SHP77 treated with DMSO at 0.1 percent for 48 hours (cell line): ENCODE measurements at places on chromosomes 11 and 22.

- no peak for DNase-seq
Measured at GRCh38 chr11:61756452-61757212, 4.2 kb downstream of the MYRF start.

DNA sequence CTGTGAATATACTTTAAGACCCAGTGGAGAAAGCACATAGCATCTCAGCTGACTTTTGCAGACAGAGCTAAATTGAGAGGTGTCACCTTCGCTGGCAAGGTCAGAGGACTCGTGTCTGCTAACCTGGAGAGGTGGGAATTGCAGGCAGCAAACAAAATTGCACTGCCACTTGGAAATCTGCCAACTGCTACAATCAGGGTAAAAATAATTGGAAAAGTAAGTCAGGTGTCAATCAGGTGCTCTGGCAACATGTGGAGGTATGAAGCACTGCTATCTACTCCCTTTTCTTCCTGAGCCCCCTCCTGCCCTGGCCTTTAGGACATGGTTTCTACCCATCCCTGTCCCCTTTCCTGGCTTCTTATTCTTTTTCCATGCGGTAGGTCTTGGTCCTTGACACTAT, 24.1 kb upstream of the LRRC55 start:
- DNase-seq: no peak

GRCh38 chr11:93244018-93244417, 46.2 kb upstream of the SLC36A4 start:
- no peak for DNase-seq

DNA sequence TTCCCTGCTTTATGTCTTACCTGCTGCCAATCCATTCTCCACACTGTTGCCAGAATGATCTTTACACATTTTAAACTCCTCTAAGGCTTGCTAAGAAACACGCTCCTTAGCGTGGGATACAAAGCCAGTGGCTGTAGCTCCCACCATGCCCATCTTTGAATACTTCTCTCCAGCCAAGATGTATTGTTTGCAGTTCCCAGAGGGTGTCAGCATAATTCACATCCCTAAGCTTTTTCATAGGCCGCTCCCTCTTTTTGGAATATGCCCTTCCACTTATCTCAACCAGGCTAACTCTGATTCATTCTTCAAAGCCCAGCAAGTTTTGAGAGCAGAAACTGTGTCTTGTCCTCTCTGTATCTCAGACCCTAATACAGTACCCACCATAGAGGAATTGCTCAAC, 8.1 kb upstream of the UPK2 start:
- no peak for DNase-seq

- DNase-seq: no peak
Measured at GRCh38 chr11:120383518-120384155, 47.4 kb downstream of the ARHGEF12 start.

DNA sequence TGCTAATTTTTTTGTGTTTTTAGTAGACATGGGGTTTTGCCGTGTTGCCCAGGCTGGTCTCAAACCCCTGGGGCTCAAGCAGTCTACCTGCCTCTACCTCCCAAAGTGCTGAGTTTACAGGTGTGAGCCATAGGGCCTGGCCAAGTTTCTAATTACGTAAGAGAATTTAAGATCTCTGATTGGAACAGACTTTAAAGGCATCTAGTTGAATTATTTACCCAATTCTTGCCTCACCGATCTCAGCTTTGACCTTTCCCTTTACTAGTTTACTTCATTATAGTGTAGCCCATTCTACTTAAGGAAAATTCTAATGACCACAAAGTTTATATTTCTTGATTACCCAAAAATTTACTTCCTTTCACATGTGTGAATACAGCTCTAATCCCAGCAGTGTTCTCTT, 81.6 kb downstream of the YAP1 start:
- DNase-seq: no peak

DNA sequence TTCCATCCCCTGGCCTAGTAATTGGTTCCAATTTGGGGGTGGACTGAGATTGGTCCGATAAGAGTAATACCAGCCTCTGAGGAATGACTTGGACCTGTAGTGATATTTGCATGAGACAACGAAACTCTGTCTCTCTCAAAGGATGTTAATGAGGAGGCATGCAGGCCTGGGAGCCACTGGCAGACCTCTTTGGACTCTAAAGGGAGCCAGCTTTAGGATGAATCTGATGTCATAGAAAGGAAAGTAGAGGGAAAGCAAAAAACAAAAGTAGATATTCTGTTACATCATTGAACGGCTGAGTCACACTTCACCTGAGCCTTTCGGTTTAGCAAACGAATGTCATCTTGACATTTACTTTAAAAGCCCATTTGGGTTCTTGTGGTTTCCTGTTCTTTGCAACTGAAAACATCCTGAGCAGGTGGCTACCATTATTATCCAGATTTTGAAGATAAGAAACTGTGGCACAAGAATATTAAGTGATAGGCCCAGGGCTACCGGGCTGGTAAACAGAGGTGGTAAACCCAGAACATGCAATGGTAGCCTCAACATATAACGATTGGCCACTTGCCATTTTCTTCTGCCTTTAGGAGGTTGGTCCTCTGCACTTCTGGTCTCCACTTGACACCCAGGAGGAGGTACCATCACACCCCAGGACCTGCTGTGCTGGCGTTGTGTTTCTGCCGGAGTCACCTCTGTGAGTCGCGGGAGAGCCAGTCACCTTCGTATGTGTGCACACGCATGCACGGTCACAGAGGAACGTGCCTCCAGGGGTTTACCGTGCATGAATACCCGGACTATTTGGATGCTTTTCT, 42.7 kb downstream of the RTL6 start:
- peak; percentile 4 for DNase-seq

DNA sequence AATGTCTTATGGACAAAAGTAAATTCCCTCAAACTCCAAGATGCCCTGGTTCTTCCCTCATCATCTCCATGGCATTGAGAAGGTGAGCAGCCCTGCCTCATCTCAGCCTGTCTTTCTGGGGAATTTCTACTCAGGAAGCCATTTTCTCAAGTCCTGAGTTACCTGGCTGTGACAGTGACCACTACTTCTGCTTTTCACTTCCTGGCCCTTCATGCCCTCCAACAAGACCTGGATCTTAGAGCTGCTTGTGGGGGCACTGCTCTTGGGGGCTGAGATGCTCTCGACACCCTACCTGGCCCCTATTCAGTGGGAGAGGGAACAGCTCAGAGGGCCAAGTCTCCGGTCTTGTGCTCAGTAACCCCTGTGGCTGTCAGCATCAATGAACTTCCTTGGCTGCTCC, 5.5 kb upstream of the IGSF22 start:
- no peak for DNase-seq

GRCh38 chr22:24805790-24806662, at the start of gene SGSM1:
Gene SGSM1, plus strand, starts transcription at chr22:24806211. Its CDS starts 115 bp downstream, at chr22:24806326.
- peak; percentile 15 for DNase-seq

- no peak for DNase-seq
Measured at GRCh38 chr11:29934115-29934638, 82.7 kb downstream of the KCNA4 start.

DNA sequence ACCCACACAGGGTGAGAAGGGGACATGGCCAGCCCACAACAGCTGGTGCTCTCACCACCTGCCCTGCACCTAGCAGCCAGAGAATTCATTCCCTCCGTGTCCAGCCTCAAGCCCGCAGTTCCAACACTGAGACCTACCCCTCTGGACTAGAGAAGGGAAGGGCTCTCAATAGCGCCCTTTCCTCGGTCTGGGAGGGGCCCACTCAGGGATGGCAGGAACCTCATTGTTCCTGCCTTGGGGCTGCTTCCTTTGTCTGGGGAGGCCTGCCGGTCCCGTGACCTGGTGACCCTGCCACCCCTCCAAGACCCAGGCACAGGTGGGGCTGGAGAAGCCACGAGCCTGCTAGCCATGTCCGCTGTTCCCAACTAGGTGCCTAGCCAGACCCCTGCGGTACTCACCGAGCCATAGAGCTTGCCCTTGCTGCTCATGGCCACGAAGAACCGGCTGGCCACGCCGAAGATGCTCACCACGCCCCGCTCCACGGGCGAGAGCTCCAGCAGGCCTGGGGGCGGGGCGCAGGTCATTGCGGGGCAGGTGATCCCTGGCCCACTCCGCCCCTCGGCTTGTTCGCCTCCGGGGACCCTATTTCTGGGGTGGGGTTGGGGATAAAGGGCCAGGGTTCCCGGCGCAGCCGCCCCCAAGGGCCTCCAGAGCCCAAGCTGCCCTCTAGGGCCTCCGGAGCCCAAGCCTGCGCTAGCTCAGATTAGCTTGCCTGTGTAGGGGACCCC, 1.4 kb downstream of the FGF4 start:
- no peak for DNase-seq

GRCh38 chr11:47189100-47189834, 3.0 kb upstream of the PACSIN3 start:
- no peak for DNase-seq

GRCh38 chr11:128416976-128417375, 170.4 kb downstream of the ETS1 start:
- DNase-seq: no peak

GRCh38 chr11:91972665-91973266, 251.9 kb upstream of the FAT3 start:
- DNase-seq: no peak

- DNase-seq: no peak
Measured at GRCh38 chr22:25875461-25875860, 133.5 kb downstream of the MYO18B start.

DNA sequence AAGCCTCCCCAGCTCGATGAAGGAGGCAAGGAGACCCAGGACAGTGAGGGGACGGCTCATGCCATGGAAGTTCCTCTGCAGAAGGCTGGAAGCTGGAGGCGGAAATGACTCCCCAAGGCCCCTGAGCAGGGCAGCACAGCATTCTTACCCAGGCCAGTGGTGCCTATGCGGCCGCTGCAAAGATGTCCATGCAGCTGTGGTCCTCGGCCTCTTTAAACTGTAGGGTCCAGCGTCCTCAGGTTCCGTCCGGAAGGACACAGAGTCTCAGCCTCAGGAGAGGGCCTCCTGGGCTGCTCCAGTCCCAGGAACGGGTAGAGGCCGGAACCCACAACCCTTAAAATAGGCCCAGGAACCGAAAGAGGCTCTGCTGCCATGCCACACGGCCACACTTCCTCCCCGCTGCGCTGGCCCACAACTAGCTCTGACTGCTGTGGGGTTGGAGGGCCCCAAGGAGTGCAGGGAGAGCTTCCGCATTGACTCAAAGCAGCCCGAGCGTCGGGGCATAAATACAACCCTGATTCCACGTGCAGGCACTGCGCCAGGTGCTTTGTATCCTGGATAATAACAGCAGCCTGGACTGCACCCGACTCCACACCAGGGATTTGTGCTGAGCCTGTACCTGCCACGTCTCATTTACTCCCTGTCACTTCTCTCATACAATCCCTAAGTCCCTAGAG, 5.5 kb downstream of the KIAA0930 start:
- no peak for DNase-seq

DNA sequence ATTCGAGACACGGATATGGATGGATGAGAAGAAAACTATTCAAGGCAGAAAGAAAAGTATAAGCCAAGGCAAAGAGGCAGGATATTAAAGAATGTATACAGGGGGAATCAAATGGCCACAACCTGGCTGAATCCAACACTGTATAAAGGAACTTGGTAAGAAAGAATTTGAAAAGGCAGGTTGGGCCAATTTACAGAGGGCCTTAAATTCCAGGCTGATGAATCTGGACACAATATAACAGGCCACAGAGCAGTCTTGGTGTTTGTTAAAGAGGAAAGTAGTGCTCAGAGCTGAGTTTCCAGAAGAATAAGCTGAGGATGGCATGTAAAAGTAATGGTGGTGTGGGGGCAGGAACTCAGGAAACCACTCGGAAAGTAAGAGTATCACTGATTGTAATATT, 72.3 kb upstream of the POU2AF2 start:
- no peak for DNase-seq

DNA sequence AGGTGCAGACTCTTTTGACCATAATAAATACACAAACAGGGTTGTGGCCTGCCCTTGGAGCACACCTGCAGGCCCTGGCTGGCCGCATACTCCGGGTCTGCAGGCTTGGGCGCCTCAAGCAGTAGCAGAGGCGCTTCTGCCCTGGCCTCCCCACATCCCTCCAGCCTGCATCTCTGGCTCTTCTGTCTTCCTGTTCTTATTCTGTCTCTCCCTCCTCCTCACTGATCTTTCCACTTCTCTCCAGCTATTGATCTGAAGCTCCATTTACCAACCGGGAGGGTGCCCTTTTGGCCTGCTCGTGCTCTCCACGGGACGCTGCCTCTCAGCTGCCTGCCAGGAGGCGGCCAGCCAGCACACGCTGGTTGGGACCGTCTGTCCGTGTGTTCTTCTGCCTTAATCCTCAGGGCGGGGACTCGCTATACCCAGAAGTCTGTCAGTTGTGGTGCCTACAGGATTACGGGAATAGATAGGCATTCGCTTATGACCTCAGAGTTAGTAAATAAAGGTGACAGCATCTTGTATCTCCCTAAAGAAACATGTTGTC, 5.2 kb downstream of the UPB1 start:
- no peak for DNase-seq

DNA sequence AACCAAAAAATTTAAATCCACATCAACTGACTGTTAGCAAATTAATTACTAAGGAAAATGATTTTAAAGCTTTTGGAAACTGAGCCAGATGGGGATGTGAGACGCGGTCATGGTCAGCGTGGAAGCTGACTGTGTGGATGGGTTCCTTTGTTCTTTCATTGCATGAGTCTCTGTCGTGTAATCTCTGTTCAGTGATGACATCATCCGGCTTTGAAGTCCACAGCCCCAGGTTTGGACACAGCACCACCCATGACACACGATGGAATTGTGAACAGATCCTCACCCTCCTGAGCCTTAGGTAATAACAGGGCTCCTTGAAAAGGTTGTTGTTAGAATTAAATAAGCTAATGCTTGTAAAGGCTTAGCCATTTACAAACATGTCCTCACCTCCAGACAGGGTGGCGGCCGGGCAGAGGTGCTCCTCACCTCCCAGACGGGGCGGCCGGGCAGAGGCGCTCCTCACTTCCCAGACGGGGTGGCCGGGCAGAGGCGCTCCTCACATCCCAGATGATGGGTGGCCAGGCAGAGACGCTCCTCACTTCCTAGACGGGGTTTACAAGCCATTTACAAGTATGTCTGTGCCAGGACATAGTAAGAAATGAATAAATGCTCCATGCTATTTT, 677.3 kb downstream of the TBC1D22A start:
- no peak for DNase-seq

GRCh38 chr11:12390687-12391110, 13.3 kb downstream of the PARVA start:
- no peak for DNase-seq

GRCh38 chr11:113397821-113398220, 10.2 kb downstream of the ANKK1 start:
- no peak for DNase-seq

DNA sequence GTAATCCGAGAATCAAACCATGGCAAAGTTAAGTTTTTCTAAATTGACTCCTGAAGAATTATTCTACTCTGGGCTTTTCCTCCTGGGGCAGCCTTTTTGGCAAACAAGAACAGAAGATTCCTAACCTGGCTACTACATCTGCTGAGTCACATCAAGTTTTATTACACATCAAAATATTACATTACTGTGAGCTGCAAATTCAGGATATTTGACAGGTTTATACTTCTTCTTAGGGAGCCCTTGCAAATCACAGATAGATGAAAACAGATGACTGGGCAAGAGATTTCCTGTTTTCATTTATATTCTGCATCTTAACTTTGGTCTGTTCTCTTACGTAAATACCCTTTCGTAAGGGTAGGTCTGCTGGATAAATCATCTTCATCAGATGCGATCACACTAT, 23.6 kb downstream of the XRRA1 start:
- DNase-seq: no peak
